ENCODE measurements at places on chromosomes 4 and X. TPM values are rescaled to one million over a fixed set of nuclear protein-coding genes. Genes with fewer than 3 reads are reported as not detected.

The TMPRSS11A gene
- not detected for total RNA-seq

The HOPX gene
- total RNA-seq, result 0.43 TPM

DNA sequence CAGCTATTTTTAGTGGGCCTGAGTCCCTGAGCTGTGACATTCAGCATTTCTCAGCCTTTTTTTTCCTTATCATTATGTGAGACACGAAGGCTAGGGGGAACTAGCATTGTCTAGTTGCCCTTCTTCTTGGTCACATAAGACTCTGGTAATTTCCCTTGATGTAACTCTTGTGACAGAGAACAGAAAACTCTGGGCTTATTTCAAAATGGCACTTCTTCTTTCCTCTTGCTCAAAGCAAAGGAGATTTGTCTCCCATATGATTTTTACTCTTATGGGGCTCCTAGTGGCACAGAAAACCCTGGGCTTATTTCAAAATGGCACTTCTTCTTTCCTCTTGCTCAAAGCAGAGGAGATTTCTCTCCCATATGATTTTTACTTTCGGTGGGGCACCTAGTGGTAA, 14.7 kb downstream of the ATXN3L start:
- DNase-seq, result no peak

DNA sequence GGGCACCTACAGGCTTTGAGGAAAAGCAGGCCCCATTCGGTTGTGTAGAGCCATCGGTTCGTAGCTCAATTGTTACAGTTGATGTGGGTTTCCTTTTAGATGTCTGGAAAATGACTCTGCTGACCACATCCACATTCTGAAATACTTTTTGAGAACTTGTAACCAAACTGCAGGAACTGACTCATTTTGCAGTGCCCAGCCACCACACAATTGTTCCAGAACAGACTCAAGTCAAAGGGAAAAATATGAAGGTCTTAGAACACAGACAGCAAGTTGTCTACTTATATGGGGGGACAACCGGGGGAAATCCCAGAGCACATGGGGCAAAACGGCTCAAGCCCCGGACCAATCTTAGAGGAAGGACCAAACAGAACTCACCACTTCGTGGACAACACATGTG, 557.6 kb upstream of the DIPK2B start:
- DNase-seq, result no peak

GRCh38 chrX:36908801-36909675, 99.1 kb upstream of the FAM47C start:
- DNase-seq, result no peak

DNA sequence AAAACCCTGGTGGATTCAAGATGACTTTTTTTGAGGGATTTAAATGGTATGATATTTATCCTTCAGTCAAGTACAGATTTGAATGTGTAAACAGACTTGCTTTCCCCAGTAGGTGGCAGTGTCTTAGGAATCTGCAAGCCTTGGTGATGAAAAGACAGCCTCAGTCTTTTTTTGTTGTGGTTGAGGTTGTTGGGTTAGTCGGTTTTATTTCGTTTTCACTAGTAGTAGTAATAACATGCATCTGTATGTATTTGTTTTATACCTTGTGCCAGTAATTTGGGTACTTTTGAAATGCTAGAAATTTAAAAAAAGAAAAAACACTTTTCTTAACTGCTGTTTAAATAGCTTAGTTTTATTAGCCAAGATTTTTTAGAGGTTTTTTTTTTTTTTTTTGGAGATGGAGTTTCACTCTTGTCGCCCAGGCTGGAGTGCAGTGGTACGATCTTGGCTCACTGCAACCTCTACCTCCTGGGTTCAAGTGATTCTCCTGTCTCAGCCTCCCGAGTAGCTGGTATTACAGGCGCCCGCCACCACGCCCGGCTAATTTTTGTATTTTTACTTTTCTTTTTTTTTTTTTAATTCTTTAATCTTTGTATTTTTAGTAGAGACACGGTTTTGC, 39.2 kb downstream of the COPS4 start:
- DNase-seq, result peak; percentile 6

DNA sequence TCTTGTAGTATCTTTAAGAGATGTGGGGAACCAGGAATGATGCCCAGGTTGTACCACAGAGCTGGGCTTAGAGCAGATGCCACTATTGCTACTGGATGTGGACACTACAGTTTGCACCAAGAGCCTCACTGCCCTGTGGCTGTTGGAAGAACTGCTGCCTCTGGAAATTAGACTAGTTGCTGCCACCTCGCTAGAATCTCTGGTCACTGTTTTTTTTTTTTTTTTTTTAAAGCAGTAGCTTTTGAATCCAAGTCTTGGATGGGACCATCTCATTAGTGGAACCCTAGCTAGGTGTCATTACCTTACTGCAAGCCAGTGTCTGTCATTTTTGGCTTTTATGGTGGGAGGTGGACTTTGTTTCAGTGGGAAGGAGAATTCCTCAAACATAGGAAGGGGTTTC, 105.5 kb downstream of the ARHGAP10 start:
- no peak for DNase-seq

DNA sequence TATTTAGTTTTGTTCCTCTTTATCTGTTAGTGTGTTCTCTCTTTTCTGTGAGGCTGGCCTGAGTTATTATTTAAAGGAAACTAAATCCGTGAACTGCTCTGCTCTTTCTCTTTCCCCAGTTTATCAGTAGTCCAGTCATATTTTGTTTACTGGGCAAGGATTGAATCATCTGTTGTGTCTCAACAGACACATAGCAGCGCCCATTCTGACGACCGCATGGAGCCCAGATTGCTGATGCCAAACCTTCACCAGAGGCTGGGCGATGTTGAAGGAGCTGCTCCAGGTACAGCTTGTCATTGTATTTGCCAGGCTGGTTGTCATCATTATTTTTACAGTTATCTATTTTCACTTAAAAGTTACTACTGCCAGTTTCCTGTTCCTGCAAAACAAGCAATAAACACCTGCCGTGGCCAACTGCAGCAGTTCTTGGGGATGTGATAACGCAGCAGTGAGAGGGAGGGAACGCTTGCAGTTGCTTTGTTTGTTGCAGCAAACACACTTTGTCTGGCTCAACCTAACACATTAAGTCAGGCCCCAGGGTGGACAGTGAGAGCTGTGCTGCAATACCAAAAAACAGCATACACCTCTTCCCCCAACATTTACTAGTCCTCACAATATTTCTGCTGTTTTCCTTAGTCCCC, 10.1 kb downstream of the REELD1 start:
- DNase-seq, result no peak

DNA sequence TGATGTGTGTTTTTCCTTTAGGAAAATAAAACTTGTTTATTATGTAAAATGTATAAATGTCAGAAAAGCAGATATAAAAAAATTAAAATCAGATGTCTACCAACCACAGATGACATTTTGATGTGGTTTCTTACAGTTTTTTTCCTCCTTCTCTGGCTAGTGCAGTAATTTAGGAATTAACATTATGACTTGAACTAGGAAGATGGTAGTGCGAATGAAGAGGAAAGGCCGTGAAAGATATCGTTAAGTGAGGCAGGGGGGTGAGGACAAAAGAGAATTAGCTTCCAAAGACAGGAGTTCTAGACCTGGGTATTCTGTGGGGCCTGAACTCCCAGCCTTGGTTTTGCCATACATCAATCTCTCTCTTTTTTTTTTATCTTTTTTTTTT, 98.0 kb downstream of the RBM47 start:
- DNase-seq, result no peak

DNA sequence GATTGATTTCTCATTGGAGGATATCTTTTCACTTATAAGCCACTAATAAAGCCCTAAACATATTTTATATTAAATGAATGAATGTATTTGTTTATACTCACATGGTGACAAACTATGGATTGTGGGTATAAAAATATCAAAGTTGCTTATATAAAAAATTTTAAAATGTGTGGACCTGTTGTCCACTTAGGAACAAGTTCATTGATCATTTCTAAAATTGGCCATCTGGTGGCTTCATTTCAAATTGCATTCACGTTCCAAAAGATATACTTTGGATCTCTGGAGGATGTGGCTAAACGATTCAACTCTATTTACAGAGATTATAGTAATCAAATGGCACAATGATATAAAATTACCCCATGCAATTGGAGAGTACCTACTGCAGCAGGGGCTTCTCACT, 32.5 kb downstream of the FSTL5 start:
- DNase-seq, result no peak

- DNase-seq, result peak; percentile 26
Measured at GRCh38 chrX:14032406-14032805, 2.7 kb upstream of the GEMIN8 start.

Data from pancreas (tissue), 10 donors.